BJ (cell line): ENCODE measurements at places on chromosomes 5 and 9.

DNA sequence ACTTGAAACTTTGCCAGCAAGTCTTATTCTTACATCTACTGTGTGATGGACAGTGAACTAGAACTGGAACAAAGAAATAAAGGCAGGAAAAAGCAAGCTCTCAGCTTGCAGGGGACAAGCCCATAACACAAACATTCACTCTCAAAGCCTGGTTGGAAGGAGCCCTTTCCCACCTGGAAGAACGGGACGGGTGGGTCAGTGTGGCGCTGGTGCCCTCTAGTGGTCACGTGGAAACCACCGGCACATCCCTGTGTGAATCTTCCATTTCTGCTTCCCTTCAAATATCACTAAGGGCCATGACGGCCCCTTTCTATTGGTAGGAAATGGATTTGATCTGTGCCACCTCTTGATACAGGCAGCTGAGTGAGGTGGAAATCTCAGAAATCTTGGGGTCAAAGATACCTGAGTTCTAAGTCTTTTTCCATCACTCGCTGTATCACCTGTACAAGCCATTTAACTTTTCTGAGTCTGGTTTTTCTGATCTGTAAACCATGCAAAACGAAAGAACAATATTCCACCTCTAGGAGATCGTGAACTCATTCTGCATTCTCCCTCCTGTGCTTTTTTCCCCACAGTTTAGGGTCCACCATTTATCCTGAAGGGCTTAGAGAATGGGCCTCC lies 211.6 kb downstream of the MSX2 start:
- DNase-seq: no peak

- no peak for DNase-seq
Observed at GRCh38 chr5:137498301-137498735, 808 bp downstream of the SPOCK1 start.

DNA sequence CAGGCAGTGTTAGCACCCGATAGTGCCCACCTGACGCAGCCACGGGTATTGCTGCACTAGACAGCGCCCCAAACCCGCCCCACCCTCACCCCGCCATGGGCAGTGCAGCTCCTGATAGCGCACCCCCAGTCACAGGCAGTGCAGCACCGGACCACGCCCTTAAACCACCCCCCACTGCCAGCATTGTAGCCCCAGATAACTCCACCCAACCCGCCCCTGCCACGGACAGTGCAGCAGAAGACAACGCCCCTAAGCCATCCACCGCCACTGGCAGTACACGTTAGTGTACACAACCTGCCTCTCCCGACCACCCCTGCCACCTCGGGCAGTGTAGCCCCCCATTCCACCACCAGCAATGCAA lies 825 bp upstream of the PCAT7 start:
- no peak for DNase-seq

DNA sequence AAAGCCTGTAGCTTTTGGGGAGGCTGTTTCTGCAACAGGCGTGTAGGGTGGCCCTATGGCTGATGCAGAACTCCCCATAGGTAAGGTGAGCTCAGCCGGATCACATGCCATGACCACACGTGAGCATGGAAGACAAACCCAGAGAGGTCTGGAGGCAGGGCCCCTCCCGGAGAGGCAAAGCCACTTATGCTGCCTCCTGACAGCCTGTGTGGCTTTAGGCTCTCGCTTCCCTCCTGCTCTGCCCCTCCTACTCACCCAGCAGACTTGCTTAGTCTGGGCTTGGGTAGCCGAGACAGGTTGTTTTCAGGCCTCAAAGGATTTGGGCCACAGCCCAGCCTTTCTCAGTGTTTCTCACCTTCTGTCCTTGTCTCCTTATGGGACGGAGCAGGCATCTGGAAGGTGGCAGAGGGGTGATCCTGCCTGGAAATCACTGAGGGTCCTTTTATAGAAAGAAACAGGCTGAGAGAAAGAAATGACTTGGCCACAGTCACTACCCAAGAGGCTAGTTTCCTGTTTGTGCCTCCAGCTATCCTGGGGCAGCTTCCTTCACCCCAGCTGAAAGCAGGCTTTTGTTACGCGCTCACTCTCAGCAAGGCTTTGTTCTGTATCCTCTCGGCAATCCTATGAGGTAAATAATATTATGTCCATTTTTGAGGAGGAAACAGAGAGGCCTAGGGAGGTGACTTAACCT lies 89.9 kb downstream of the DAB2IP start:
- no peak for DNase-seq

DNA sequence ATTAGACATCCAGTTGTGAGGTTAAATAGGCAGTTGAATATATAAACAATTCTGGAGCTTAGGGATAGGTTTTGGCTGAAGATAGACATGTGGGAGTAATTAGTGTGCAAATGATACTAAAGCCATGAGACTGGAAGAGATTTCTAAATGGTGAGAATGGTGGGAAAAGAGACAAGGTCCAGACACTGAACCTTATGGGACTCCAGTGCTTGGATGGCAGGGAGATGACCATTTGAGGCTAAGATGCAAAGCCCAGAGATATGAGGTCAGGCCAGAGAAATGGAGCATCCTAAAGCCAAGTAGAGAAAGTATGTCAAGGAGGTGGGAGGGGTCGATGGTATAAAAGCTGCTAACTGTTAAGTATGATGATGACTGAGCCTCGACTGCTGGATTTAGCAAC lies 115.6 kb downstream of the SEMA5A start:
- no peak for DNase-seq

DNA sequence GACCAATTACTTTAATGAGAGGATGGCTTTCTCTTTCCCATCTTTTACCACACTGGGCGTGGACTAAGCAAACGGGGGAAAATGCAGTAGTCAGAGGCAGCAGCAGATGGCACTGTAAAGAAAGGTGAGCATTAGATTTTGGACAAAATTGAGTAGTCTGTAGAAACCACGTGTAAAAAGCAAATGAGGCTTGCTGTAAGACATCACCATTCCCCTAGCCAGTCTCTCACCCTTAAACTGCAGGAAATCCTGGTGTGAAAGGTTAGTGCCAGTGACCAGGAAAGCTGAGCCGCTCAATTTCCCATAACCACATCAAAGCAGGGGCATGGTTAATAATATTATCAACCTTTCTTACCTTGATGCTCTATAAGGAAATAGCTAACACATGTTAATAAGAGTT lies 31.8 kb downstream of the SPATA31C2 start:
- peak; percentile 11 for DNase-seq

- DNase-seq: no peak
Observed at GRCh38 chr9:27157736-27158135, 48.7 kb downstream of the TEK start.

- peak; percentile 30 for DNase-seq
Observed at GRCh38 chr5:31096238-31096865, 97.1 kb upstream of the CDH6 start.

- no peak for DNase-seq
Observed at GRCh38 chr5:151820903-151821302, 49.1 kb downstream of the G3BP1 start.

- DNase-seq: no peak
Observed at GRCh38 chr5:124395926-124396325, 350.5 kb downstream of the ZNF608 start.

DNA sequence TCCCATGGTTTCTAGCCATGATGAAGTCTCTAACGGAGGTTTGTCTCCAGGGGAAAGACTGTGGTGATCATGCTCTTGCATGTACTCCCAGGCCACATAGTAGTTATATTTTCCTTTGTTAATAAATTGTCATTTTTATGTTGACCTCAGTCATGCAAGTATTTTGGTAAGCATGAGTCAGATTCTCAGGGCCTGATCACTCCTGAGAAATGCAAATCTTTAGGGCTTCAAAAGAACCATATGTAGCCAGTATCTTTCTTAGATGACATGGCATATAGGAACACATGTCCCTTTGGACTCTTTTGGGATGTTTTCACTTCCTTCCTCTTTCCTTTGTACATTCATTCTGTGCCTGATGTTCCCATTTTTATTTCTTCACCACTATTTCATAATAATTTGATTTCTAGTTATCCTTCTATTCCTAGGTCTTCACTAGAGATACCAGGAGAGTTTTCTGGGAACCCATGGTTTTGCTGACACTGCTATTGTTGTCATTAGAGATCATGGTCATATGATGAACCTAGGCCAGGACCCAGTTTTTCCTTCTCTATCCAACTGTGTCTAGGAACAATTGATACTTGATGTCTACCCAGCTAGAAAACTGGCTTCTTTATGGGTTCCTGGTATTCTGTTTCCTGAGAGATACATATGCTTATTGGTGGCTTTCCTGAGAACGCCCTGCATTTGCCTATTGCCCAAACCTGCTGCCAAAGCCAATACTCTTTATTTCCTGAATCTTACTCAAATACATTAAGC lies 248.1 kb upstream of the NREP start:
- peak; percentile 70 for DNase-seq

GRCh38 chr9:89605465-89606048 lies 745 bp downstream of the GADD45G start:
- DNase-seq: no peak

DNA sequence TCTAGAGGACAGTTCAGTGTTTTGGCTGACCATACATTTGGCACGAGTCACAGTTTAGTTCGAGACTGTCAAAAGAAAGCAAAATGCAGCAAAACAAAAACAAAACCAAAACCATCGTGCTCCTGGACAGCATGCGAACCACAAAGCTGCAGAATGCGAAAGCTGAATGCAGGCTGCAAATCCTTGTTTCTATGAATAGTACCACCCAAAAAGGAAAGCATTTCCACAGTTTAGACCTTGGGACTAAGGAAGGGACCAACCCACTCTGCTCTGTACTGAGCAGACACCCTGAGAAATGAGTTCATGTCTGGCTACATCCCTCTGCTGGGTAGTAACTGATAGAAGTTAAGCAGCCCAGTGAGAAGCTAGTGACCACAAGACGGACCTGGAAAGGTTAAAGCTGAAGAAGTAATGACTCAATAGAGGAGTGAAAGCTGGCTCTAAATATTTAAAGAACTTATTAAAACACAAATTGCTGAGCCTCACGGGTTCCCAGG lies 3.9 kb downstream of the GCNT4 start:
- DNase-seq: no peak

- no peak for DNase-seq
Observed at GRCh38 chr9:92938025-92938424, 9.3 kb upstream of the FGD3 start.

DNA sequence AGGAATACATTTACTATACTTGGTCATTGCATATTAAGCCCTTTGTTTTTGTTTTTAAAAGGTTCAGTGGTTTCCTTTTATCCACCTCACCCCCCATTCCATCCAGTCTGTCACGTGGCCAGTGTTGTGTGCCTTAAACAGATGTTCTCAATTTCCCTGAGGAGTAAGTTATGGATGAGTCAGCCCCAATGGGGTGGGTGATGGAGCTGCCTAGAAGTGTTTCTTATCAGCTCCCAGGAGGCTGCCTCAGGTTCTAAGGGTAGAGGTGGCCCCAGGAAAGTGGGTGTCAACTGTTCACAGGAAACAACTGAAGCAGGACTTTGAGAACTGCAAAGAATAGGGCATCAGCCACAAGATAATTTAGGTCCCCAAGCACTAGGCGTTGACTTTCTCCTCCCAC lies 41.1 kb downstream of the ACTBL2 start:
- peak; percentile 91 for DNase-seq

DNA sequence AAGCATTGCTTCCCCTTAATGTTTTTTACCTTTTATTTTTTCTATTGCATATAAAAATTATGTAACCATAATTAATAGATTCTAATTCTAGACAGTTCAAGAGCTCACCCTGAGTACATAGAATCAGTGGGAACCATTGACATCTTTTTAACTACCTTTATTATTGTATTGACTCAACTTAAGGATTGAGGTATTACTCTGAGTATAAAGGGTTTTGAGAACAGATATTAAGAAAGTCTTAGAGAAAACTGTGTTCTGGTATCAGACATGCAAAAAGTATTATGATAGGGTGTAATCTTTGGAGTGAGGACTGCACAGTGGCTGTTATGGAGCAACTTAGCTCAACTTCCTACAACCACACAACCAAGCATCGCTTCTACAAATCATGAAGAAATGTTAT lies 8.9 kb downstream of the SPEF2 start:
- no peak for DNase-seq

DNA sequence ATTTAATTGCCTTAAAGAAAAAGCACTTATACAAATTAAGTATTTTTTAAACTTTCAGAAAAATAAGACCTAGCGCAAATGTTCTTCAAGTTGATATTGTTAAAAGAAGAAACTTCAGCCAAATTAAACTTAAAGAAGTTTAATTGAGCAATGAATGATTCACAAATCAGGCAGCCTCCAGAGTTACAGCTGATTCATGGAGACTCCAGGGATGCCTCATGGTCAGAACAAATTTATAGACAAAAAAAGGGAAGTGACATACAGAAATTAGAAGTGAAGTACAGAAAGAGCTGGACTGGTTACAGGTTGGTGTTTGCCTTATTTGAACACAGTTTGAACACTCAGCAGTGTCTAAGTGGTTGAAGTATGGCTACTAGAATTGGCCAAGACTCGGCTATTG lies 60.3 kb downstream of the CDKN2A start:
- DNase-seq: no peak

GRCh38 chr5:166117072-166118066 lies 2174.1 kb upstream of the WWC1 start:
- DNase-seq: no peak
